NCI-H187 treated with DMSO at 0.1 percent for 48 hours (cell line): ENCODE measurements at places on chromosomes 1 and 21.

DNA sequence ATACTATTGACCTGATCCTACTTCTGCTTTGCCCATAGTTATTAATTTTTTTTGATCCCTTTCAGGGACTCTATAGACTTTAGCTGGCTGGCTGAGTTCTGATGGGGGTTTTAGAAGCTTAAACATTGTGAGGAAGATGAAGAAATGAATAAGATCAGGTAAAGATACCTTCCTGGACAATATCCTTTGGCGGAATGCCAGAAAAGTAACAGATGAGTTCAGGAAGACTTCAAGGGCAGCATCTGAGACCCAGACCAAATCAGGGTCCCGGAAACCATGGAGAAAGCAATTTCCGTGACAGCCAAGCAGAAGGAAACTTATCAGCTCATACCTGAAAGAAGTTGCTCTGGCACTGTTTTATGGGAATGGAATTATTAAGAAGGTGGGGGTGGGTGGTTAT, 100.4 kb downstream of the XCL2 start:
- no peak for DNase-seq

- DNase-seq: no peak
Observed at GRCh38 chr1:48105165-48105564, 108.0 kb upstream of the TRABD2B start.

DNA sequence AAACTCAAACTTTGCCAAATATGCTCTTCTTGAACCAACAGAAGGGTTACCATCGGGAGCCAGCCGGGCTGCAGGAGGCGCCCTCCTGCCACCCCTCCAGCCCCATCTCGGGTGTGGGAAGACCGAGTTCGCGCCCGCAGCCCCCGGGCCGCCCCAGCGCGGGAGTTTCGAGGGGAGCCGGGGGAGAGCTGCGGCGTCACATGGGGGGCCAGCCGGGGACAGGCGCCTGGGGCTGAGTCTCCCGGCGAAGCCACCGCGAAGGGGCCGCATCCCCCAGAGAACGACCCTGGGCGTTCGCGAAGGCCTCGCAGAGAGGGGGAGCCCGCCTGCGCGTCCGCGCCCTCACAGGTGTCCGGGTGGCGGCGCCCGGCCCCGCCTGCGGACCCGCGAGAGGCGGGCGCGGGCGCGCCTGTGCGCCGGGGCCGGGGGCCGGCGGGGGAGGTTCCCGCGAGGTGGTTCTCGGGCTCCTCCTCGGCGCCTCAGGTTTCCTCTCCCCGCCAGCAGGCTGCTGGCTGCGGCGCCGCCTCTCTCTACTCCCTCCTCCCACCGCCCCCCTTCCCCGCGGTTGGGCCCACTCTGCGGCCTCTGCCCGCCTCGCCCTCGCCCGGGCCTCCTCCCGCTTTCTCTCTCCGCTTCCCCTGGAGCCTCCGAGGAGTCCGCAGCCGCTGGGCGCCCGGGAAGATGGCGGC, at the start of gene RAVER2:
Gene RAVER2 (plus strand): TSS at position 584 of the 689 bp plus-strand sequence. CDS start 98 bp downstream, at position 682.
- peak; percentile 23 for DNase-seq

- DNase-seq: no peak
Observed at GRCh38 chr1:17849216-17849615, 94.1 kb downstream of the ACTL8 start.

DNA sequence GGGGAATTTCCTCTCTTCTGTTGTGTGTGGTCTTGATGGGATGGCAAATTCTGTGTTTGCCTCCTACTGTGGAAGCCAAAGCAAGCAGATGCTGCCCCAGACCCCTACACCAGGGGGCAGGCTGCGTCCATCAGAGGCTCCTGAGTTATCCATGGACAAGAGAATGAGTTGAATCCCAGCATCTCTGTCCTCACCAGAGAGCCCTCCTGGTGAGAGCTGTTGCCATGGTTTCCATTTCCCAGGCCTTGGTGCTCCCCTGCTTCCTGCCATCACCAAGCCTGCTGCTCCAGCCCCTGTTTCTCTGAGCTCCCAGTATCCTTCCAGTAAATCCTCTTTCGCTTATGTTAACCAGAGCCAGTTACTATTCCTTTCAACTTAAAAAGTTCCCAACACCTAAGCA, 20.4 kb upstream of the GNG12 start:
- peak; percentile 61 for DNase-seq

DNA sequence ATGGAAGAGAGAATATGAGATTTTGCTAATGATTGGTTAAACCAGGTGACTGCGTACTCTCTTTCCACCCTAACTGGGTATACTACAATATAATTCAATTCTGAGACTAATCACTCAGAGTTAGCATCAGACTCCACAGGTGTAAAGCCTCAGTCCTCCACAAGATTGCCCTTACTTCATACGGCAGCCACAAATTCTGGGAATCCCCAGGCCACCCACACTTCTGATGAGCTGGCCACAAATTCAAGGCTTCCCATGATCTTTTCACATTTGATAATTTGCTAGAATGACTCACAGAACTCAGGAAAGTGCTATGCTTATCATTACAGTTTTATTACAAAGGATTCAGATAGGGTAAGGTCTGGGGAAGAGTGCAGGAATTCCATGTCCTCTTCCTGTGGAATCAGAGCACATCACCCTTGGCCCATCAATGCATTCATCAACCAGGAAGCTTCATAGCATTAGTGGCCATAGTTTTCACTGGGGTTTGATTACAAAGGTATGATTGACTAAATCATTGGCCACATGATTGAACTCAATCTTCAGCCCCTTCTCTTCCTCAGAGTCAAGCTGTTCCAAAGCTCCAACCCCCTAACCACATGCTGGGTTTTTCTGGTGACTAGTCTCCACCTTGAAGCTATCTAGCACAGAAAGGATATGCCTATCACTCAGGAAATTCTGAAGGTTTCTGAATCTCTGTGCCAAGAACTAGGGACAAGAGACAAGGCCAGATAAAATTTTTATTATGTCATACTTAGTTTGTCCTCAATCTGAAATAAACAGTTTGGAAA, 131.7 kb downstream of the HHIPL2 start:
- no peak for DNase-seq

DNA sequence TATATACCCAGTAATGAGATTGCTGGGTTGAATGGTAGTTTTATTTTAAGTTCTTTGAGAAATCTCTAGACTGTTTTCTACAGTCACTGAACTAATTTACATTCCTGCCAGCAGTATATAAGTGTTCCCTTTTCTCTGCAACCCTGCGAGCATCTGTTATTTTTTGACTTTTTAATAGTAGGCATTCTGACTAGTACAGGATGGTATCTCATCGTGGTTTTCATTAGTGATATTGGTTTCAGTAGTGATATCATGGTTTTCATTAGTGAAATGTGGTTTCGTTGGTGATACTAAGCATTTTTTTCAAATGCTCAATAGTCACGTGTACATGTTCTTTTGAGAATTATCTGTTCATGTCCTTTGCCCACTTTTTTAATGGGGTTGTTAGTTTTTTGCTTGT, 316.8 kb downstream of the PTBP2 start:
- DNase-seq: no peak

DNA sequence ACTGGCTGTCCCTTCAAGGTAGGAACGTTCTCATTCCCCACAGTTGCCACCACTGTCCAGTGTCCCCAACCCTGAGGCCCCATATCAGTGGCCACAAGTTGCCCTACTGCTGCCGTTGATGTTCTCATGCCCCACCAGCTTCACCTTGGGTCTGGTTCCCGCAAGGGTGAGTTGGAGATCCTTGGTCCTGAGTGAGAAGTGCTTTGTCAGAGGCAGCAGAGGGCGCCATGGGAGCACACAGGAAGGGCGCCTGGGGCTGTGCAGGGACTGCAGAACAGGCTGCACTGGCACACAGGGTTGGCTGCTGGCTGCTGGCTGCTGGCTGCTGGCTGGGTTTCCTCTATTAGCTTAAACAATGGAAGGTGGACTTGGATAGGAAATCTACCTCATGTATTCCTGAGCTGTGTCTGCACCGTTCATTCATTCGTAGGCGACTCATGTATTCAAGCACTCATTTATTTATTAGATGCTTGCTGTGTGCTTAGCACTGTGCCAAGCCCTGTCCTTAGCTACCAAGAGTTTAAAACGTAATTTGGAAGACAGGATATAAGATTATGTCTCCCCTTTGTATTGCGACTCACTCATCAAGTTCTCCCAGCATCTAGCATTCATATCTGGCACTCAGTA, 2.1 kb upstream of the S100A9 start:
- peak; percentile 52 for DNase-seq

GRCh38 chr1:89866568-89866967, 45.7 kb downstream of the LRRC8D start:
- DNase-seq: no peak

- no peak for DNase-seq
Observed at GRCh38 chr21:39098696-39099200, 84.5 kb downstream of the PSMG1 start.

DNA sequence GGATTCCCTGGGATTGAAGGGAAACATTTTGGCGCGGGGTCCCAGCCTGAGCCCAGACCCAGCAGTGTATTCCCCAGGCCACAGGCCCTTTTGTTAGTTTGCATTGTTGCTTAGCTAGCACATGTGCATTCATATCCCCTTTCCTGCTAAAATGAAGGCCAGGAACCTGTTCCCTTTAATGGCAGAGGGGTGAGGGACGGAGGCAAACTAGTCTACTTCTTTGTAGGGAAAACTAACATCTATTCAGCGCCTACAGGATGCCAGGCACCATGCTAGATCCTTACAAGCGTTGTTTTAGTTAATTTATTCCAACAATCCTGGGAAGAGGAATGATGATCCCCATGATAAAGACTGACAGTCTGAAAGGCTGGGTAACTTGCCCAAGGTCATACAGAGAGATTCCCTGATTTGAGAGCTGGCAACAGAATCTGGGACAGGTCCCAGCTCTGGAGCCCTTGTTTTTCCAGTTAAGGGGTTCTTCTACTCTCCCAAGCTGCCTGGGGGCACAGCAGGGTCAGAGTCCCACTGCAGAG, 595 bp upstream of the E2F2 start:
- DNase-seq: no peak

- peak; percentile 48 for DNase-seq
Observed at GRCh38 chr1:19424651-19425570, 60.4 kb downstream of the CAPZB start.

GRCh38 chr21:19609611-19610010, 1206.0 kb upstream of the TMPRSS15 start:
- no peak for DNase-seq

DNA sequence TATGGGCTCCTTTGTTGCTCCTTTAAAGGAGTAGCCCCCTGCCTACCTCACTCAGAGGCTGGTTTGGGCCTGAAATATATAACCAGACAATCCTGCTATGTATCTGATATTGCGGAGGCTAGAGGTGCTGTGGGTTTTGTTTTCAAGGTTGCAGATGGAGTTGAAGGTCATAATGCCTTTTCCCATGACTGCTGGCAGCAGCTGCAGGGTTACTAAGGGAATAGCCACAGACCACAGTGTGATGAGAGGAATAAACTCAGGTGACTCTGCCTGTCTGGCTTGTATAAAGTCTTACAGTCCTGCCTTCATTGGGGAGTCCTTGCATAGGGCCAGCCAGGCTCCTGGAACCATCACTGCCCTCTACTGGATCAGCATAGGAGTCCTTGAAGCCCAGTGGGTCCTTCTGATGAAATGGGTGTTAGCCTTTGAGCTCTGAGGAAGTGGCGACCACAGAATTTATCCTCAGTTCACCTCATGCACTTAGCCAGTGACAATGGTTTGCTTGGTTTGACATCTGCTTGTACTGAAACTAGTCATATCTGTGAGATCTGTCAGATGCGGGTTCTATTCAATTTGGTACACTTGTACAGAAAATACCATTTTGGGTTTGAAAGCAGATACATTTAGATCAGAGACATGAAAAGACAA, 174.4 kb upstream of the HMCN1 start:
- no peak for DNase-seq

DNA sequence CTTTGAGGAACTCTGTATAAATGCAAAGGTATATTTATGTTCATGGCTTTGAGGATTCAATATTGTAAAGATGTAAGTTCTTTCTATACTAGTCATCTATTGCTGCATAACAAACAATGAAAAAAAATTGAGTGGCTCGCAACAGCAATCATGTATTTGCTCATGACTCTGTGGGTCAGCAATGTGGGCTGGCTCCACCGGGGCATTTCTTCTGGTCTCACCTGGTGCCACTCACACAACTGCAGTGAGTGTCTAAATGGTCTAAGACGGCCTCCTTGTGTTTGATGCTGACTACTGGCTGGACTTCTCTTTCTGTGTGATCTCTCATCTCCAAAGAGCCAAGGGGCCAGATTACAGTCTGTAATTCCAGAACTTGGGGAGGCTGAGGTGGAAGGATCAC, 45.1 kb upstream of the EXO1 start:
- DNase-seq: no peak

DNA sequence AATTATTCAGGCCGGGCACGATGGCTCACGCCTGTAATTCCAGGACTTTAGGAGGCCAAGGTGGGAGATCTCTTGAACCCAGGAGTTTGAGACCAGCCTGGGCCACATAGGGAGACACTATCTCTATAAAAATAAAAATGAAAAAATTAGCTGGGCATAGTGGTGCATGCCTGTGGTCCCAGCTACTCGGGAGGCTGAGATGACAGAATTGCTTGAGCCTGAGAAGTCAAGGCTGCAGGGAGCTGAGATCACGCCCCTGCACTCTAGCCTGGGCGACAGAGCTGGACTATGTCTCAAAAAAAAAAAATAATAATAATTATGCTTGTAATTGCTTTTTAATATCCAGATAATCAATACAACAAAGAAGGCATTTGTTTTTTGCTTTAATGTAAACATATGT, 91.3 kb downstream of the RIPK4 start:
- no peak for DNase-seq

DNA sequence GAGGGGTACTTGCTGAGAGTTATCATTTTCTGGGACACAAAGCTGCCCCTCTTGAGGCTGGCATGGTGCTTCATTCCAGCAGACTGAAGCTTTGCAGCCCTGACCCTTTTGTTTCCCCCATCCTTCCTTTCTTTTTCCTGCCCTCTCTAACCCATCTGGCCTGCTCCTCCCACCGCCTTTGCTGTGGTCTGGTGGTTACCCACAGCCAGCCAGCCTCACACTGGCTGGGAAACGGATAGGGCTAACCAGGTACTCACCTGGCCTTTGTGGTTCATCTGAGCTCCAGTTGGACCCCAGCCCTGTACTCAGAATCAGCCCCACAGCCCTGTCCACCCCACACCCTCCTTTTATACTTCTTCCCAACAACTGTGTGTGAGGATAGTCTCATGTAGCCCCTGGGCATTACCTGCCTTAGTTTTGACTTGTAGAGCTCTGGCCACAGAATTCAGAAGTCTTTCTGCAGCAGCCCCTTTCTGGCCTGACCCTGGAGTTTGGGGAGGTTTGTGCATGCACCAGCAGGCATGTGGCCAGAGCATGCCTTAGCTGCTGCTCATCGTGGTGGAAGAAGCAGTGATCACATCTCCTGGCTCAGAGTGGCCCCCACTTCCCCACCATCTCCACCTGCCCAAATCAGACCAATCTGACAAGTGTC, 138.0 kb downstream of the TRABD2B start:
- DNase-seq: no peak

- no peak for DNase-seq
Observed at GRCh38 chr21:33894736-33895288, 20.8 kb downstream of the ATP5PO start.

- no peak for DNase-seq
Observed at GRCh38 chr1:176444286-176444685, 18.7 kb upstream of the PAPPA2 start.

GRCh38 chr1:58895559-58896145, 111.8 kb upstream of the JUN start:
- DNase-seq: no peak

GRCh38 chr1:221648201-221648600, 93.7 kb downstream of the DUSP10 start:
- DNase-seq: no peak
